Nucleus accumbens (tissue), 56 donors: ENCODE measurements at places on chromosomes 3 and 15.

DNA sequence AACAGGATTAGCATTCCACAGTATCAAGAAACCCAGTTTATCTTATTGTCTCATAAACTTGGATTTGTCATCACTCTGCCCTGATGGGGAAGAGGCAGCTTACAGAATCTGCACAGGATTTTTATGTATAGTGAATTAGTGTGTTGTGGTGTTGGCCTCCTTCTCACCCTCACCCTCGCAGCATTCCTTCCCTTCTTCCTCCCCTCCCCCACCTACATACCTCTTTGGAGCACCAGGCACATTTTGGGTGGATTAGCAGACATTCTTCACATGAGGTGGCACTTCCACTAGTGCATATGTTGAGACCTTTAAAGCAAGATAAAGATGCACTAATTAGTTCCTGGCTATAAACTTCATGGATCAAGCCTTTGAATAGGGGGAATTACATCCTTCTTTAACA is 13.9 kb downstream of the ITGB5 start:
- DNase-seq = no peak

GRCh38 chr3:170749765-170750477 is 120.1 kb downstream of the RPL22L1 start:
- no peak for DNase-seq

DNA sequence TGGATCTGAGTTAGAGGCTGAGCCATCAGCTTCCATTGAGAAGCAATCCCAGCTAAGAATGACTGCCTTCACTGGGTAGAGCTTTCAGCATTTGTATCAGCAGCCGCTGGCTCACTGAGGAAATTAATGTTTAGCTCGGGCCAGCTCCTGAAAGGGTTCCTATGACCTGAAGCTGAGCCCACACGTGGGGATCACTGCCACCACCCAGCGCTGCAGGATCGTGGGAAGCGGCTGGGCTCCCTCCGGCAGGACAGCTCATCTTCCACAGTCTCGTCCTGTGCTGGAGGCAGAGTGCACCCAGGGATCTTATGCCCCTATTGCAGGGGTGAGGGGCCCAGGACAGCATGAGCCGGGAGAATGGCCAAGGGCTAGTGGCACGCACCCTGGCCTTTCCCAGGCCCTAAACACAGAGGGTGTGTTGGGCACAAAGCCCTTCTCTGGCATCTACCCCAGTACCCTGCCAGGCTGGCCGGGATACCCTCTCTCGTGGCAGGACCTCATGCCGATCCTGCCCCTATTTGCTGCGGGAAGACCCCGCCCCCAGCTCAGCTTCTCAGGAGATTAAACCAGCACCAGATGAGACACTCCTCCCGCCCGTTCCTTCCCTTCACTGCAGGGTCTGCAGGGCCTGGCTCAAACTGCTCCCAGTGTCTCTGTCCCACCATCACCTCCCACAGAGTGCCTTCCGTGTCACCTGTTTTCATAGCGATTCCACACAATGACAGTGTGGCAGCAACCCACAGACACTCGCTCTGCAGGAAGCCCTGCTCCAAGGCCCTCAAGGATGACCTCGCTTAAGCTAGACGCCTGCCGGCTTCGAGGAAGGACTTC is 28.5 kb downstream of the KLHL25 start:
- peak; percentile 60 for DNase-seq

GRCh38 chr15:67850994-67851571 is 11.2 kb upstream of the RNU6-1 start:
- no peak for DNase-seq

GRCh38 chr15:62469874-62470688 is 305.0 kb upstream of the C2CD4B start:
- DNase-seq = no peak

- no peak for DNase-seq
Measured at GRCh38 chr15:64333986-64334929, 21.7 kb downstream of the CSNK1G1 start.

- DNase-seq = no peak
Measured at GRCh38 chr15:57827021-57827420, 120.5 kb downstream of the POLR2M start.

GRCh38 chr15:28986108-28986507 is 100.3 kb downstream of the APBA2 start:
- DNase-seq = no peak

DNA sequence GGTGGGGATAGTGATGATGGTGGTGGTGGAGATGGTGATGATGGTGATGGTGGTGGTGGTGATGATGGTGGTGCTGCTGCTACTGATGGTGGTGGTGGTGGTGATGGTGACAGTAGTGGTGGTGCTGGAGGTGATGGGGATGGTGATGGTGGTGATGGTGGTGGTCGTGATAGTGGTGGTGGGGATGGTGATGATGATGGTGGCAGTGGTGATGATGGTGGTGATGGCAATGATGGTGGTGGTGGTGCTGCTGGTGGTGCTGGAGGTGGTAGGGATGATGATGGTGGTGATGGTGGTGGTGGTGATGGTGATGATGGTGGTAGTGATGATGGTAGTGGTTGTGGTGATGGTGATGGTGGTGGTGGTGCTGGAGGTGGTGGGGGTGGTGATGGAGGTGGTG is 21.3 kb downstream of the DNAJB8 start:
- DNase-seq = no peak

GRCh38 chr3:151837057-151837456 is 23.1 kb downstream of the AADAC start:
- no peak for DNase-seq

DNA sequence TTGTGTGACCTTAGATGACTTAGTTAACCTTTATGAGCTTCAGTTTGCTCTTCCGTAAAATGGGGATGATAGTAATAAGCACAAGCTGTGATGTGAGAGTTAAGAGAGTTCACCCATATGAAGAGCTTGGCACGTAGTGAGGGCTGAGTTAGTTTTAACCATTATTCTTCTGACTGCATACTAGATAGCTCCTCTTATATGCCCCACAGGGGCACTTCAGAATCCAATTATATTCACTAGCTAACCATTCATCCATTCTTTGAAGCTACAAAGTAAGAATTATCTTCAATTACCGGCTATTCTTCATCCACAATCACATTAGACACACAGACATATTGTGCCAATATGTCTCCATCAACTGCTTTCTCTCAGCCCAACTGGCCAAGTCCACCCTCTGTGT is 159.0 kb upstream of the STT3B start:
- no peak for DNase-seq

- no peak for DNase-seq
Measured at GRCh38 chr3:181210275-181210674, 220.7 kb upstream of the DNAJC19 start.

GRCh38 chr15:52683580-52683979 is 4.4 kb upstream of the ATOSA start:
- no peak for DNase-seq

DNA sequence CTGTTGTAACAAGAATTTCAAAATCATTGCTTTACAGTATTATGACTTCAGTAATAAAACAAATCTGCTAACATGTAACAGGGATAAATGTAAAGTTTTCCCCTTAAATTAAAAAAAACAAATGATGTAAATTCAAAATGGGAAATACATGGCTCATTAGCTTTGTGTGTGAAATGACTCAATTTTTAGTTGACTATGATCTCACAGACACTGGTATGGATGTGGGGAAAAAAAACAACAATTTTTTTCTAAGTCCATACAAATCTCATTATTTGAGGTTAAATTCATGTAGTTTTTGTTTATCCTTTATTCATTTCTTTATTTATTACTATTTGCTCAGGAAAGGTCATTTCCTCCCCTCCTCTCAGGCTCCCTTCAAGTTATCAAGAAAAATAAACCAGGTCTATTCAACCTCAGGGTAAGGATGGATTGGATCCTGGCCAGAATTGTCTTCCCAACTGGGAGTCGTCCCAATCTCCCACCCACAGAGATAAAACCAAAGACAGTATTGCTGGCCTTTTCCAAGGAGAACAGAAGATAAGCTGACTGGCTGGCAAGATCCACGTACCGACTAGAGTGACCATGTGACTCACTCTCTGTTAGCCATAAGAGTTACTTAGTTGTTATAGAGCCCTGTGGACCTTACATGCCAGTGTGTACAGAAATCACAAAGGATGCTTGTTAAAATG is 373.3 kb downstream of the GAP43 start:
- no peak for DNase-seq

DNA sequence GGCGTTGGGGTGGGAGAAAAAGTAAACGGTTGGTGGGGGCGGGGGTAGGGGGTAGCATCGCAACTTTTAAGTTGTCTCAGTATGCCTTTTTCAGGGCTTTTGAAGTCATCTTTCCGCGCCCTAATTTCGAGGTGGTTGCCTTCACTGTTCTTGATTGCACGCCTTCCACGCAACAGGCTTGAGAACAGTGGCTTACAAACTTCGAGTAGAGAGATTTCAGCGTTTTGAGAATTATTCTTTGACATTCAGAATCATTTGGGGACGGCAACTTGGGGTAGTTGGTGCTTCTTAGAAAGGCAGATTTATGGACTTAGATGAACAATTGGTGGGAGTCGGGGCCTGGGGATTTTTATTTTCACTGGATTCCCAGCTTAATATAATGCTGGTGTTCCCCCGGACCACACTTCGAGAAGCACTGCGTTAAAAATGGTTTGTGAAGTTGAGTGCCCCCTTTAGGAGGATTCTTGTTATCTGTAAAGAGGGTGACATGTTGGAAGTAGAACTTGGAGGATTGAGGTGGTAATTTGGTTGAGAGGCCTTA is 880 bp downstream of the PPP4R2 start:
- DNase-seq = no peak

- DNase-seq = no peak
Measured at GRCh38 chr3:71803248-71803647, 18.3 kb upstream of the PROK2 start.

- DNase-seq = no peak
Measured at GRCh38 chr15:31268911-31269784, 57.5 kb upstream of the KLF13 start.

DNA sequence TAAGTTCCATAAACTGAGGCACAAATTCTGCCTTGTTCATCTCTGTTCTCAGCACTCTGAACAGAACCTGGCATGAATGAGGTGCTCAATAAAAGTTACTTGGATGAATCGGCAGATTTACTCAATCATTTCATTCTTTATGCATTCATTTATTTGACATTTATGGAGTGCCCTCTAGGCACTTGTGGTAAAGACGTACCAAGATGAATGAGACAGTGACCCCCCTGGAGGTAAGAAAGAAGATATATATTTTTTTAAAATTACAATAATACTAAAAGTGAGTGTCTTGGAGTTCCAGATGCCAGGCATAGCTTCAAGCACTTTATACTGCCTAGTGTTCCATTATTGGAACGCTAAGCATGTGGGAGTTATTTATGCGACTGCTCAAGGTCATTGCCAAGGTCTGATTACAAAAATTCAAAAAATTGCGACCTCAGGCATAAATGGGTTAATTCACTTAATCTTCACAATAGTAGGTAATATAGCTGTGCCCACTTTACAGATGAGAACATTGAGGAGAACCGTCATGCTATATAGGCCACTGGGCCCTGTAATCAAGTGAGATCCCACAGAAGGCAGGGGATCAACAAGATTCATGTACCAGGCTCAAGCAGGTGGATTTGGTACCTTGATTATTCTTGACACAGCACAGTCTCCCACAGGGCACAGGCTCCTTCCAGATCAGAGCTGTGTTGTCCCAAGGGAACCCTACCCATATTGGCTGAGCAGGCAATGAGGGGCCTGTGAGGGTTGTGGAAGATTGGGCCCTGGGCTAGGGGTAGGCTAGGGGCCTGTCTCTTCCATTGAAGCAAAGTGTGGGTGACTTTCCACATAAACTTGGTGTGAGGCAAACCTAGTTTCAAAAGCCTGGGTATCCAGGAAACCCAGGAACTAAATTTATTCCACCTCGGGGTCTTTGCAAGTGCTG is 10.7 kb downstream of the XIRP1 start:
- DNase-seq = no peak

DNA sequence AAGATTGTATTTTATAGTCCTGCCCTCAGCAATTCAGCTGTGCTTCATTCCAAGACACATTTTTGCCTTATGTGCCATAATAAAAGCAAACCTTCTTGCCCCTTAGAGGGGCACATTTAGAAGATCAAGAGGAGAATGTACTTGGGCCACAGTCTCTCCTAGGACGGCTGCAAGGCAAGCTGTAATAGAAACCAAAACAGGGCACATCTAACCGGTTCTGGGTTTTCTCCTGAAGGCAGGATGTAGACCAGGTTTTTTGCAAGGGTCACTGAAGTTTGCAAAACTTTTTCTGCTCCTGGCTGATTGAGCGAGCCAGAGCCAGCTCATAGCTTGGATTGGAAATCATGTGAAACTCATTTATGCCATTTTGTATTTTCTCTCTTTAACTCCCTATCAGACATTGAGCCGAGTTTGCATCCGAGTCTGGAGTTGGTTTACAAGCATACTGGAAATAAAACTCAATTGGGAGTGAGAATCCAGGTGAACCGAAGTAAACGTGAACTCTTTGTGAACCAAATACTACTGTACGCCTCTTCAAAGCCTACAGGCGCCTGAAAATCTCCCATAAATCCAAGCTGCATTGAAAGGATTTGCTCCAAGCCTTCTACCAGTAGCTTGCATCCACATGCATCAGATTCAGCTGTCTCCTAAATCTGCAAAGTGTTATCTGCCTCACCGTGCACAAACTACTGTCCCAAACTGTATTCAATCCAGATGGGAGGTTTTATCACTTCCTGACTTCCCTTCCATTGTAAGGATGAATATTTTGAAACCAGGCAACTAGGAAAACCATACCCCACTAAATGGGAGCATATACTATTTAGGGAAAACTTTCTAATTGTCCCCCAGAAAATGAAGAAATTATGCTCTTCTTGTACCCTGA is 60.9 kb upstream of the TSC22D2 start:
- no peak for DNase-seq

DNA sequence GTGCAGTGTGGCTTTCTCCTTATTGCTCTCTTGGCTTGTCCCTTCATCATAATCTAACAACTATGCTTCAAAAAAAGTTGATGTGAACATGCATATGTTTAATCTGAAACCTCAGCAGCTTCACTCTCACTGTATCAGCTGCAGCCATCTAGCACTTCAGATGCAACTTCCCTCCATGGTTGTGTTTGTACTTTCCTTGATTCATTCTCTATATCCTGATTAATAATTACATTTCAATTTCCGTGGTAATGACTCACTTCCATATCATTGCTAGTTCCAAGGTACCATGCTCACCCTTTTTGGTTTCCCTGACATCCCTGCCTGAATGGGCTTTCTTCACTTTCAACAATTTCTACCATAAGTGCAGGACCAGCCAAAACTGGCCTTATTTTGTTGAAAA is 51.2 kb downstream of the MDFIC2 start:
- DNase-seq = no peak

- no peak for DNase-seq
Measured at GRCh38 chr15:93987068-93987467, 244.3 kb upstream of the MCTP2 start.

DNA sequence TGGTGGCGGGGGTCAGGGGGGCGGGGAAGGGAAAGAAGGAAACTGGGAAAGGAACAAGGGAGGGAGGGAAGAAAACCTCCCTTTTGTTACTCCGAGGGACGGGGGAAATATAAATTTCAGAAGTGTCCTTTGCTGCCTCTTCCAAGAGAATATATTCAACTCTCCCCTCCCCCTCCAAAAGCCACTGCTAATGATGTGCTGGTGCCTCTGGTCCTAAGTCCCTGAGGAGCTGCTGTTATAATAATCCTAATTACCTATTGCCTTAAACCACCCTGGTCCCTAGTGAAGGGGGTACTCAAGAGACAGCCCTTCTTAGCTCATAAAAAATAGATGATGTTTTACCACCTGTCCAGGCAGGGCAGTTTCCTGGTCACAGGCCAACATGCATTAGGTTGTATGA is 118.3 kb upstream of the TRIM42 start:
- no peak for DNase-seq

GRCh38 chr3:51928438-51928837 is 13.3 kb downstream of the RRP9 start:
- no peak for DNase-seq

- DNase-seq = peak; percentile 26
Measured at GRCh38 chr3:56347219-56347871, 120.9 kb downstream of the ERC2 start.
